ENCODE measurements at places on chromosomes 3 and 15.
A peak's percentile ranks its signal among the peaks of the same experiment; 100 is the strongest.

DNA sequence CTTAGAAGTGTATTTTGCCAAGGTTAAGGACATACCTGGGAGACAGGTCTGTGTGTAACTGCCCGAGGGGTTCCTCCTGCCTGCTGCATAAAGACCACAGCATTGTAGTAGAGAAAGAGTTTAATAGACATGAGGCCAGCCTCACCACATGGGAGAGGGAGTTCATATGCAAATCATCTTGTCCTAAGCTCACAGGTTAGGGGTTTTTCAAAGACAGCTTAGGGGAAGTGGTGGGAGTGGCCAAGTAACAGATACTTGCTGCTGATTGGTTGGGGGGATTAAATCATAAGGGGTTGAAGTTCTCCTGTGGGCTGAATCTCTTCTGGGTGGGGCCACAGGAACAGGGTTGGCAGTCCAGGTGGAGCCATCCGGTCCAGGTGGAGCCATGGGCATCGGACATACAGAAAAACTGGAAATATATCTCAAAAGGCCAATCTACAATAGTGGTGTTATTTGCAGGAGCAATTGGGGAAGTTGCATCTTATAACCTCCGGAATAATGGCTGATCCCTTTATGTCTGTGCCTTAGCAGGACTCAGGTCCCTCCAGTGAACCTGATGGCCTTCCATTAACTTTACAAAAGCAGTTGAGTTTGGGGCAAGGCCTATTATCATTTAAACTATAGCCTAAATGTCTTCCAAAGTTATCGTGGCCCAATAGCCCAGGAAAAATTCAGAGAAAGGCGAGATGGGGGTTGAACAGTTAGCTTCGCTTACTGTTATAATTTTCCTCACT lies 86.0 kb upstream of the MFGE8 start:
- no peak for DNase-seq

DNA sequence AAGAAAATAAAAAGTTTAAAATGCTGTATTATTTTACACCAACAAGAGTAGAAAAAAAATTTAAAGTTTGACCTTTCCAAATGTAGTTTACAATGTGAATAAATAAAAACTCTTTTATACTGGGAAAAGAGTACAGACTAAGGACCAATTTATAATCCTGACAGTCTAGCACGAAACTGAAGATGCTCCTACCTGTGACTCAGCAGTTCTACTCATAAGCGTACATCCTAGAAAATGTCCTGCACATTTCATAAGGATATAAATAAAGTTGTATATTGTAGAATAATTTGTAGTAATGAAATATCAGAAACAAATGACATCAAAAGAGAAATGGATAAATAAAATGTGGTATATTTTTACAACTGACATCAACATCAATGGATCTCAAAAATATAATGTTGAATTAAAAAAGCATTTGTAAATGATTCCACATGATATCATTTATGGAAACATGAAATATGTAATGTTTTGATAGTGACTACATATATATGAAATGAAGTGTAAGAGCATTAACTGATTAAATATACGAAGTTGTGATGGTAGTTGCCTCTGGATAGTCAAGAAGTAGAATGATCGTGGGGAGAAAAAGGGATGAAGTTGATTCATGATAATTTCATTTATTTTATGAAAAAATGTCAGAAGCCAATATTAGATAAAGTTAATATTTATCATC lies 161.3 kb upstream of the CBLB start:
- DNase-seq = no peak

GRCh38 chr15:64288577-64288976 lies 67.4 kb downstream of the CSNK1G1 start:
- no peak for DNase-seq

DNA sequence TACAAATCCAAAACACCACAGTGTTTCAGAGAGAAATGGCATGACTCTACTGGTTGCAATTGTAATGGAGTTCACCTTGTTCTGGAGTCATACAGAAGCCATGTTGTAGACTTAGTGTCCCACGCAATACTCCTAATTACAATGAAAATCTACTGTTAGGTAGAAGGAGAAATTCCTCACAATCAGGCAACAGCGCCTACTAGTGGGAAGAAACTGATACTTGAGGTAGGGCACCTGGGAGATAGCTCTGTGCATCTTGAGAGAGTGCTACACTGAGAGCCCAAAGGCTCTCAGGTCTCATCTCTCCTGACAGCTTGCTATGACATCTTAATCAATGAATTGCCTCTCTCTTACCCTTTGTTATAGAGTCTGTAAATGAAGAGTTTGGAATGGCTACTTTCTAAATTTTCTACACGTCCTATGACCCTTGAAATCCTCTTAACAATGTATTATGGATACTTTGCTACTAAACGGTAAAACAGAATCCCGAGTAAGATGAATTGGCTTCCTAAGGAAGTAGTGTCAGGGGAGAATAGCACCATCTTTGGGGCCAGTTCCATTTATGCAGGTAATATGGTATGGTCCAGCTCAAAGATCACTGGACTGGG lies 422.7 kb upstream of the TPRG1 start:
- DNase-seq = peak; percentile 50

- DNase-seq = no peak
These were observed 30.3 kb upstream of the SKIL start for GRCh38 chr3:170327040-170327808.

GRCh38 chr3:1787094-1787493 lies 311.6 kb upstream of the CNTN4 start:
- DNase-seq = no peak

- DNase-seq = no peak
These were observed 2.1 kb downstream of the RIOX2 start for GRCh38 chr3:97970156-97970555.

All from thyroid gland (tissue), 4 donors.